GM13976 (cell line): ENCODE measurements at places on chromosomes 1 and 21.

DNA sequence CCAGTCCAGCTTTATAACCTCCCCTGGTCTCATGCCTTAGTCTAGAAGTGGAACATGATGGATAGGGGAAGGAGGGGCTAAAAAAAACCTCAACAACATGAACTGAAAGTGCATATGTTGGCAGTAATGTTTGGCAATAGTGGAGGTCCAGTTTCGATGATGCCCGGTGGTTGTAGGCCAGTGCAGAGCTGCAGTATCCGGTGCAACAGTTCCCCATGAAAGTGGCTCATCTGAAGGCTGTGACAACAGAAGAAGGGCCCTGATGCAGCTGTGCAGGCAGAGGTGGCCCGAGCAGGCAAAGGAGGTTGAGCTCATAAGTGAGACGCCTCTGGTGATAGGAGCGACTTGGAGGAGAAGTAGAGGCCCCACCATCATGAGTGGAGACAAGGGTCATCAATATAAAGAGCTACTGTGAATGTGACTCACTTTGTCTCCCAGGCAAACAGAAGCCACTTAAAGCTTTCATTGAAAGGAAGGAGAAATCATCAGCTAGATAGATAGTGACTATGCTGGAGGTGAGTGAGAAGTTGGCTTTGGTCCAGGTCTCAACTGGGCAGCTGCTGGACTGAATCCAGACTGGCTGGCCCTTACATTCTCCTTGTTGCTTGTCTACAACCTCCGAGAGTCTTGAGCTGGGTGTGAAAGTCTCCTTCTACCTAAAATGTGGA lies 10.2 kb upstream of the CREG1 start:
- no peak for DNase-seq

DNA sequence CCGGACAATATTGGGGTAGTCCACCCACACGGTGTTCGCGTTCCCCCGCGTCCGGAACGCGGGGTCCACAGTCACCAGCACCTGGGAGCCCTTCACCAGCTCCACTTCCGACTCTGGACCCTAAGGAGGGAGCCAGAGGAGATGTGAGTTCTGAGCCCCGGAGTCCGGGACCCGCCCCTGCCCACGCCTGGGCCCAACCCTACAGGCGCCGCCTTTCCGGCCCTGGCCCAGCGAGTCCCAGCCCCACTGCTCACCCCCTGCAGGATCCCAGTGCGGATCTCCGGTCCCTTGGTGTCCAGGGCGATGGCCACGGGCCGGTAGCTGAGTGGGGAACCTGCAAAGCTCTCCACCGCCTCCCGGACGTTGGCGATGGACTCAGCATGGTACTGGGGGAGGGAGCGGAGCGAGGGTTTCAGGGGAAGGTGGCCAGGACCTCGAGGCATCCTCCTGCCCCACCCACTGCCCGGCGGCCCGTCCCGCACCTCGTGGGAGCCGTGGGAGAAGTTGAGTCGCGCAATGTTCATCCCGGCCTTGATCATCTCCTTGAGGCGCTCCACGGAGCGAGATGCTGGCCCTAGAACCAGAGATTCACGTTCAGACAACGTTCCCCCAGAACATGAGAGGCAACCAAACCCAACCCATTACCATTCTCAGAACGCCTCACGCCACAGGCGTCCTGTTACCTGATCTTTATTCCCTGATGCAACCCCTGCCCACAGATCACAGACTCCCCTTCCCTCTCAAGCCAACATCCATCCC lies 5.9 kb downstream of the PKLR start:
- DNase-seq = no peak

DNA sequence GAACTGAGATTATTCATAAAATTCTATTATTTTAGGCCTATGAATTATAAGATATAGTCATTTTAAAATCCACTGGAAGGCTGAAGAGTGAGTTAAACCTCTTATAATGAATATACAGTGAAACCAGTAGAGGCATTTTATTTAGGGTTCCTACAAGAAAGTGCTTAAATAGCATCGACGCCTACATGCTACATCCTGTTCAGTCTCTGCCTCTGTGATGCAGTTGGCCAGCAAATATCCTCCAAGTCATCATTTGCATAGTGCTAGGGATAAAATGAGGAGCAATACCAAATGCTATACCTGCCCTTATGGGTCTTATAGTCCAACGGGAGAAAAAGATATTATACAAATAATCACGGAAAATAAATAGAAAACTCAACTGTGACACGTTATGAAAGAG lies 59.6 kb downstream of the EDEM3 start:
- no peak for DNase-seq

GRCh38 chr1:17067465-17068240 lies 13.8 kb upstream of the SDHB start:
- no peak for DNase-seq

DNA sequence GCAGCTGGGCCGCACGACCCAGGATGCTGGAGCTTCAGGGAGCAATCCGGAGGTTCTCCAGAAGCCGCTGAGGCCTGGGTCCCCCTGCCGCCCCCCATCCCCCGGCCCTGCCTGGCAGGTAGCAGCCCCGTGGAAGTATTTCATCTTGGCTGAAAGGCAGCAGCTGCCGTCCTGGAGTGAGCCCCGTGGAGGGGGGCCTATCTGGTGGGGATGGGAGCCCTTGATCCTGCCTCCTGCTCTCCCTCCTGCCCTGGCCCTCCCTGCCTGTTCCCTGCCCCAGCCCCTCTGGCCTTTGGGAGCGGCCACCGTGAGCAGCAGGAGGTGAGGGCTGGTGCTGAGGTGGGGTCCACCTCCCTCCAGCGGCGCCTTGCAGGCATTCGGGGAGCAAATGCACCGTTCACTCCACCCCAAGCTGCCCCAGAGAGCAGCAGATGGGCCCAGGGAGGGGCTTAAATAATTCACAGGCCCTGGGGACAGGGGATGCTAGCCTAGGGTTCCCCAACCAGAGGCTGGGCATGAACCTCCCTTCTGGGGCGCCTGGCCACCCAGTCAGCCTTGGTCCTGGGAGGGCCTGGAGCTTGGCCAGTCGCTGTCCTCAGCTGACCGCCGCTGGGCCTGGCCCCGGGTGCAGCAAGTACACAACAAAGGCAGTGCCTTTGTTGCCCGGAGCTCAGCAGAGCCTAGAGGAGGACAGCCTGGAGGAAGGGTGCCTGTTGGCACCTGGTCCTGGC lies 23.7 kb upstream of the PLCH2 start:
- DNase-seq = no peak

- no peak for DNase-seq
Observed at GRCh38 chr1:3186526-3186921, 117.5 kb downstream of the PRDM16 start.
